ENCODE measurements at places on chromosomes 7 and 10.

DNA sequence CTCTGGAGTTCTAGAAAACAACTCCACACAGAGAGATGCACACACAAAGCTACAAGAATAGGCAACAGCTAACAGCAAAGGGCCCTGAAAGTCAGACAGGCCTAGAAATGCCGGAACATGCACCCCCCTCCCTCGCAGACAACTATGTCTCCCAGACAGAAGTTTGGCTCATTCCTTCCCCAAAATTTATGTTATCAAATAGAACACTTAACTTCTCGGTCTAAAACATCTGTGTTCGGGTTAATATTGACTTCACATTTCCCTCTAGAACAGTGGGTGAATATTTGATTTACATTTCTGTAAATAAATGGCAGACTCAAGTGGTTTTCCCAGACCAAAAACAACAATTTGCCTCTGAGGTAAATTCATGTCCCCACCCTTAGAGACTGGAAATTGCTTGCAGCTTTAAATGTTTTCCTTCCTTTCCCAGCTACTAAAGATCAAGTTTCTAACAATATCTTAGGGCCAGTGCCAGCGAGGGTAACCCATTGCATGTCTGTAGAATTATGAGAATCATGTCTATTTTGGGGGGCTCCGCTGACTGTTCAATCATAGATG is 92.5 kb upstream of the INHBA start:
- DNase-seq = no peak

- DNase-seq = no peak
Observed at GRCh38 chr7:30182814-30183213, 48.0 kb downstream of the MTURN start.

DNA sequence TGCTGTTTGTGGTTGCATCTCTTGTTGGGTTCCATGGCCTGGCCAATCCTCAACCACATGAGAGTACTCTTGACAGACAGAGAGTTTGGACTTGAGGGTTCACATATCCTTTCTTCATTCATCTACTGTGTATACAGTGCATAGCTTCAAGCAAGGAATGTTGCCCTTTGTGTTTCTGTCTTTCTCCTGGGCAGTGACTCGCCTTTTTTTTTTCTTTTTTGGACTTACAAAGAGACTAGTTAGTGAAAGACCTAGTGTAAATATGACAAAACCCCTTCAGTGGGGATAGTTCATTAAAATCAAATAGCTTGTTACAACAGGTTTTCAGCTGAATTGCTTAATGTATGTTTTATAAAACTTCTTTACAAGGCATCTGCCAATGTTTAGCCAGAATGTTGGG is 290.2 kb downstream of the FGFR2 start:
- no peak for DNase-seq

- no peak for DNase-seq
Observed at GRCh38 chr10:92080244-92080643, 156.7 kb downstream of the BTAF1 start.

- peak; percentile 99 for DNase-seq
Observed at GRCh38 chr7:102451371-102452054, 13.2 kb downstream of the ALKBH4 start.

- DNase-seq = no peak
Observed at GRCh38 chr10:77266242-77266641, 371.4 kb downstream of the KCNMA1 start.

GRCh38 chr7:223118-223800 is 30.9 kb downstream of the FAM20C start:
- no peak for DNase-seq

- DNase-seq = no peak
Observed at GRCh38 chr10:113230011-113230610, 280.1 kb downstream of the TCF7L2 start.

- DNase-seq = no peak
Observed at GRCh38 chr10:63431962-63432797, 33.6 kb downstream of the JMJD1C start.

DNA sequence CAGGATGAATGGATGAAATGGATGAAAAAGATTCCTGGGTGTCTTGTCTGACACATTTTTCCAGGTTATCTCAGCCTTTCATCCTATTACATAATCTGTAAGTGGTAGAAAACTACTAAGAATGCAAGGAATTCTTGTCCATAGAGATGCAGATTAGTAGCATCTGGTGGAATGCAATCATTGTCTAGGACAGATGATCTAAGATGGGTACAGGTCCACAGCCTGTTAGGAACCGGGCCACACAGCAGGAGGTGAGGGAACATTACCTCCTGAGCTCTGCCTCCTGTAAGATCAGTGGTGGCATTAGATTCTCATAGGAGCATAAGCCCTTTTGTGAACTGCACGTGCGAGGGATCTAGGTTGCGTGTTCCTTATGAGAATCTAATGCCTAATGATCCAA is 225.0 kb downstream of the CALN1 start:
- no peak for DNase-seq

DNA sequence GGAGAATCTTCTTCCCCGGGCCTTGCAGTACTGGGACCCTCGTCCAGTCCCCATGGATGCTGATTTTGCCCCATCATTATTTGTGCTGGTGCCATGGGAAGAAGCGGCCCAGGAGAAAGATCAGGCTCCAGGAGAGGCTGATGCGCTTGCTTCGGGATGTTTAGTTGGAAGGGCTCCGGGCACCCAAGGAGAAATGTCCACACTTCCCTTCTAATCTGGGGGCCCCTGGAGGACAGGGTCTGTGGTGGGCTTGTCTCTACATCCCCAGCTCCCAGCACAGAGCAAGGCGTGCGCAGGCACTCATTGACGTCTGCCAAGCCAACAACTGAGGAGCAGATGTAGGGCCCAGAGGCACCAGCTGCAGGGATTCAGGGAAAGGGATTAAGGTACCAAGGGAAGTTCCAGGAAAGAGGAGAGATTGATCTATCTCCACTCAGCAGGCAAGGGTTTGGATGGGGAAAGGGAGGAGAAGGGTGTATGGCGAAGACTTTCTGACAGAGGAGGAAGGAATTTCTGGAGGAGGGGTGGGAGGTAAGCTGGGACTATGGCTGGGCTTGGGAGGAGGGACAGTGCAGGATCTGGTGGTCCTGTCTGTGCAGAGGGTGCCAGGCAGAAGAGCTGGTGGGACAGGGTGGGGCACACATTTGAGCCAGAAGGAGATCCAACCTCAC is 38.7 kb upstream of the LEP start:
- peak; percentile 27 for DNase-seq

DNA sequence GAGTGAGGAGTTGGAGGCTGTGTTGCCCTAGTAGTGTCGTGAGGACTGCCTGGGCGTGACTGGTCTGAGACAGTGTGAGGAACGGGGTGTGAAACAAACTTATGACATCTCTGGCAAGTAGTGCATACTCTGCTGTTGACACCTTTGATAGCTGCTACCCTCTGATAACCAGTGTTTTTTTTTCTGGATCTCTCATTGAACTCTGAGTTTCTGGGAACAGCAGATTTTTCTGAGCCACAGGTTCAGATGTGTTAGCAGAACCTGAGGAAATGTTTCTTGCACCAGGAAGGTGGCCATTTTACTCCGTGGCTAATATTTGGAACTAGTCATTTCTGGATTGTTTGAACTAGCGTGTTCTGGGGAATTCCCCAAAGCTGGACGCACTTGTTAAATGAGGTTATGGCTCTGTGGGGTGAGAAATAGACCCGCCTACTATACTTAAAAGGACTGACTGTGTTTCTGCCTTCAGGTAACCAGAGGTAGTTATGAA is 52.9 kb downstream of the AUTS2 start:
- no peak for DNase-seq

DNA sequence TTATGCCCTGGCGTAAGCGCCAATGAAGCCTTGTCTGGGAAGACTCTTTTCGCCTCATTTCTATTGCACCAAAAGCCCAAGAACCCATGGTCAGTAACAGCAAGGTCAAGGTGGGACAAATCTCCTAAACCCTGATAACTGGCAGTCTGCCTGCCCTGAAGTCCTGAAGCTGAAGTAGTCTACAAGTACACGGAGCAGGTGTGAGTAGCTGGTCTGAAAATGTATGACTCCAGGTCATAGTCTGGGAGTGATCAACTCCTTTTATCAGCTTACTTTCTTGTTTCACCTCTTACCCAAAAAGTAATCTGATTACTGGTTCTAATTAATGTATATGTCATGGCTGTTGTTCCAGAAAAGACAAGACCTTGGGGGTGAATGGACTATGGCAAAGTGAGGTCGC is 107.3 kb upstream of the EFCAB10 start:
- no peak for DNase-seq

GRCh38 chr7:46654546-46655443 is 733.7 kb upstream of the IGFBP3 start:
- DNase-seq = no peak

GRCh38 chr10:79981450-79982361 is 32.8 kb upstream of the SFTPD start:
- peak; percentile 88 for DNase-seq

- DNase-seq = no peak
Observed at GRCh38 chr7:107998660-107999480, 4.1 kb downstream of the LAMB1 start.

DNA sequence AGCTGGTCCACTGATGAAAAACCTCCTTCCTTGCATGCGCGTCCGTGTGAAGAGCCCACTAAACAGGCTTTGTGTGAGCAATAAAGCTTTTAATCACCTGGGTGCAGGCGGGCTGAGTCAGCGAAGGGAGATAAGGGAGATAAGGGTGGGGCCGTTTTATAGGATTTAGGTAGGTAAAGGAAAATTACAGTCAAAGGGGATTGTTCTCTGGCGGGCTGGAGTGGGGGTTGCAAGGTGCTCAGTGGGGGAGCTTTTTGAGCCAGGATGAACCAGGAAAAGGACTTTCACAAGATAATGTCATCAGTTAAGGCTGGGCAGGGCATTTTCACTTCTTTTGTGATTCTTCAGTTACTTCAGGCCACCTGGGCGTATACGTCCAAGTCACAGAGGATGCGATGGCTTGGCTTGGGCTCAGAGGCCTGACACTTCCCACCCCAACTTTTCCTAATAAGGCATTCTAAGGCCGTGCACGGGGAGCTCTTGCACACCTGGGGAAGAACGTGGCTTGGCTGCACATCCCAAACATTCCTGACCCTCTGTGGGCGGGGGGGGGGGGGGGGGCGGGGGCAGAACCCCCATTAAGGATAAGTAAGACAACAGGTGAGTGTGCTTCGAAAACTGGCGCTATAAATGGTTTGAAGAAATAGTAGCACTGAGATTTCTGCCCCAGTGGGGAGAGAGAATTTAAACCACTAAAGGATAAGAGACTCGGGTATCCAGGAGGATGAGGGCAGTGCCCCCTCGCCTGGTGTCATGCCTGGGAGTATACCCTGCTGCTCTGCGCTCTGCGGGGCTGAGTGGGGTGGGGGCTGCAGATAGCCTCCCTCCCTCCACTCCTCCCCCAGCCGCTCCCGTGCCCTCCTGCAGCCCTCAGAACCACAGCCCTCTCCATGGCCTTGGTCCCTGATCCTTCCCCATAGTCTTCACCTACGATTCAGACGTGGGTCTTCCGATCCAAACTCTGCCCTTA is 217.6 kb downstream of the MLLT10 start:
- DNase-seq = no peak

GRCh38 chr10:29667191-29667590 is 32.4 kb upstream of the SVIL start:
- DNase-seq = no peak

GRCh38 chr7:138126928-138127327 is 50.7 kb downstream of the AKR1D1 start:
- no peak for DNase-seq

DNA sequence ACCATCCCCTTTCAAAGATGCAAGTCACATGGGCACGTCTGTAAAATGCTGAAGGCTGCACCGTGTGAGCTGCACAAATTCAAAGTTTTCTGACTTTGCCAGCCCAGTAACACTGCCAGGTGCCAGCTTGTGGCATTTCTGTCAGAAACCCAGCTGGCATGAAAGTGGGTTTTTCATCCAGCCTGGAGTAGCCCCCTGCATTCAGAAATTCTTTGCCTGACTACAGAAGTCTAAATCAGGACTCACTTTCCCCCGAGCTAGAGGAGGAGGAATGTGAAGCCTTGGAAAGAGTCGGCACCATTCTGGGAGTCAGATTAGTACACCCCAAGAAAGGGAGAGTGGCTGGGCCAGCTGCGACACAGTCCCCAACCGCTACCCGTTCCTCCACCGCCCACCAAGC is 56.7 kb upstream of the EN2 start:
- no peak for DNase-seq

- DNase-seq = no peak
Observed at GRCh38 chr10:70320751-70321150, 36.9 kb upstream of the NPFFR1 start.

DNA sequence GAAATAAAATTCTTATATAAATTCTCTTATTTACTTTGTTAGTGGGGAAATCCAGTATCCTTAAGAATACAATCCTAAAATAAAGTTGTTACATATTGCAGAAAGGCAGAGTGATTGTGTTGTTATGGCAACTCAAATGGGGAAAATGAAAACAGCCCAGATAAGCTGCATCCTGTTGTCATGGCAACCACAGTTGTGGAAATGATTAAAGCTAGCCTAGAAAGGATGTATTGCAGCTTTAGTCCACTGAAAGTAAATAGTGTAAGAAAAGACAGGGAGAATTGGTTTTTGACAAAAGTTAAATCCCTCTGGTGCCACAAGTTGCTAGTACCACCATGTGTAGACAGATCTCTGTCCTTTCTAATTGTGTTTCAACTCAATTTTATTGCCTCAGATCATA is 43.2 kb downstream of the BTRC start:
- peak; percentile 76 for DNase-seq

DNA sequence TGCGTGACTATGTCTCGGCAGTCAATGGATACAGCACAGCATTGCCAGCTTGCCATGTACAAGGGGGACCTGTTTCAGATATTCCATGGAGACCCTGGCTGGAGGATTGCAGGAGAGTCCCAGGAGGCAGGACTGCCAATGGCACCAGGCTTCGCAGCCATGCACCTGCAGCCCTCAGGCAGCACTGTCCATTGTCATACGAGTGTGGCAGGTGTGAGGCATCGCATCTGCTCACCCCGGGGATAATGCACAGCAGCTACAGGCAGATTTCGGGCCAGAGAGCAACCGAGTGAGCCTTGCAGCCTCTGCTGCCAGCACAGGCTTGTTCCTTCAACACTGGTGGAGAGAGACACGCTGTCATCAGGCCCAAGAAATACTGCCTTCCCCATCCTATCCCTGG is 415.1 kb downstream of the PAXIP1 start:
- DNase-seq = no peak

DNA sequence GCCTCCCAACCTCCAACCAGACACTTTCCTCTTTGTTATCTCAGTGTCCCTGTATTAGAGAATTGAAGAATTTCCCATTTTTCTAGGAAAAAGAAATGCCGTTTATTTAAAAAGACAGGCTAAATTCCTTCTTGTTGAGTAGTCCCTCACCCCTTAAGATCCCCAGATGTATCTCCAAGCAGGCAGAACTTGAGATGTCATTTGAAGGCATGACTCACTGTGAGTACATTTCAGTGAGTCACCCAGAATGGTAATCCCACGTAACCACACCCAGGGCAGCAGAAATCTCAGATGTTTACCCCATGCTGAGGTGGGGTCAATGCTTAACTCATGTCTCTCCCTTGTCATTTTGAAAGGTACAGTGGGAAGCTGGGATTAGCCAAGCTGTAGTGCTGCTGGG is 4.4 kb downstream of the ZNF655 start:
- no peak for DNase-seq

DNA sequence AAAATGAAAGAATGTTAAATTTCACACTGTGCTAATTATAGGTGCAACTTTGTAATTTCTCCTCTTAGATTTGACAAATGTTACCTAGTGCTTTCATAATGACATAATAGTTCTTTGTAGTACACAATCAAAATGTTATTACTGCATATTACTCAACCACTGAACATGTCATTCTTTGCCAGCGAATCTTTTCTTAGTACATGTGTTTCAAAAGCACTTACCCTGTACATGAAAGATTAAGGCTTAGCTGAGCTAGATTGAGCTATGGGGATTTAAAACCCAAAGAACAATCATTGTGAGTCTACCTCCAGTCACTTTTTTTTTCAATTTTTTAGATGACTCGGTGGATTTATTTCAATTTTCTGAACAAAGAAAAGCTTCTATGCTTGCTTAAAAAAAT is 123.5 kb upstream of the FERD3L start:
- no peak for DNase-seq

Measured in SK-N-SH (cell line).